ENCODE measurements at places on chromosomes 6 and 20.

DNA sequence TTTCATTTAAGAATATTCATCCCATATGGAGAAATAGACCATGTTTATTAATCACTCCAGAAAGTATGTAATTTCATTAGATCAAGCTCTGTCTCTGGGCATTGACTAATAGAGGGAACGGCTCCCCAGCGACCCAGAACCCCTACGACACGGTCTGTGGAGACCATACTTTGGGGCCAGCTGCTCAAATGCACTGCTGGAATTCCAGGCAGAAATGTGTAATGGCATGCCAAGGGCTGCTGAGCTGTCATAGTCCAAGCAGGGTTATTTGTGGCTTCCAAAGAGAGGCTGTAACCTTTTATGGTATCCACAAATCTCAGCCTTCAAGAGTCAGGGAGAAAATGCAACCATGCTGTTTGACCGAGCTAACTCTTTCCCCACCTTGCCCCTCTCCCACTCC lies 755.8 kb downstream of the DHX35 start:
- no peak for DNase-seq

- peak; percentile 61 for DNase-seq
These were observed 12.2 kb downstream of the NCOA7 start for GRCh38 chr6:125802943-125803377.

GRCh38 chr6:91281901-91282300 lies 695.0 kb upstream of the MAP3K7 start:
- no peak for DNase-seq

- no peak for DNase-seq
These were observed 3.0 kb downstream of the FAM209A start for GRCh38 chr20:56527521-56527920.

GRCh38 chr6:108052706-108053105 lies 21.8 kb downstream of the OSTM1 start:
- DNase-seq, result no peak

DNA sequence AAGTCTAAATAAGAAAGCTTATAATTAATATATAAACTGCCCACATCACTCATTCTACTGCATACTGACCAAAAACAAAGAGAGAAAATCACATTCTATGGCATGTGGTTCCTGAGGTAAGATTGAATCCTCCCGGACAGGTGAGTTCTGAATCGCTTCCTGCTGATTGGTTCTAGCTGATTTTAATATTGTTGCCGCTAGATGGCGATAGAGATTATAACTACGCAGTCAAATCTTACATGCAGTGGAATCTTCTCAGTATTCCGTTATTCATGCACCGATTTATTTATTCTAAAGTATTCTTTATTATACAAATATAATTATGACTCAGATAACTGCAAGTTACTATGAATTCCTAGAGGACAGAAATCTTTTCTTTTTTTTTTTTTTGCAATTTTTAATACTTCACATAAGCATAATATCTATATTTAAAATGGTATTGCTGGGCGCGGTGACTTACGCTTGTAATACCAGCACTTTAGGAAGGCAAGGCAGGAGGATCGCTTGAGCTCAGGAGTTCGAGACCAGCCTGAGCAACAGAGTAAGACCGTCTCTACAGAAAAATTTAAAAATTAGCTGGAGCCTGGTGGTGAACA lies 24.2 kb upstream of the TMX4 start:
- DNase-seq, result peak; percentile 67

DNA sequence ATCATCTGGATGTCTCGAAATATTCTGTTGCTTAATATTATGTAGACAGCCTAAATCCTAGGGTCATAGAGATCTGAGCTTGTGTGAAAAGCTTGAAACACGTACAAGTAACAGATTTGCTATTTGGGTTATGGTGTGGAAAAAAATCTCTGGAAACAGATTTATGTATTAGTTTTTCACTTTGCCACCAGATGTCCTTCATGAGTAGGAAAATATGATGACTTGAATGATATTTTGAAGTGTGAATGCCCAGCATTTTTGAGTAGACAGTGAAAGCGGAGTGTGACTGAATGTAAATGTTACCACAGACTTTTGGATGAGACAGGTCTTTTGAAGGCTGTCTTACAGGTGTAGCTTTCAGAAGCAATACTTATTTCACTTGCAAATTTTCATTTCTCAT lies 4.2 kb upstream of the BMP6 start:
- DNase-seq, result peak; percentile 59

- peak; percentile 71 for DNase-seq
These were observed 58.7 kb downstream of the BCKDHB start for GRCh38 chr6:80165143-80165542.

- peak; percentile 12 for DNase-seq
These were observed 96.1 kb downstream of the NUS1 start for GRCh38 chr6:117771403-117771802.

DNA sequence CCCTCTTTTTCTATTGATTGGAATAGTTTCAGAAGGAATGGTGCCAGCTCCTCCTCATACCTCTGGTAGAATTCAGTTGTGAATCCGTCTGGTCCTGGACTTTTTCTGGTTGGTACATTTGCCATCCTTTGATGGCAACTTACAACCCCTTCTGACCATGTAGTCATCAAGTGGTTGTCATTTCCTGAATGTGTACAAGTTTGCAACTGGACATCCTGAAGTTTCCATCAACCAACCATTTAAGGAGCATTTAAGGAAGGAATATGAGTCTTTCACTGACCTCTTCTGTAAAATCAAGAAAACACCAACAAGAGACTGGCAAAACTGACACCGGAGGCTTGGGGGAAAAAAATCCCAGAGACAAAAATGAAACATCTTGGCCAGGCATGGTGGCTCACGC lies 97.4 kb downstream of the RIN2 start:
- DNase-seq, result no peak

DNA sequence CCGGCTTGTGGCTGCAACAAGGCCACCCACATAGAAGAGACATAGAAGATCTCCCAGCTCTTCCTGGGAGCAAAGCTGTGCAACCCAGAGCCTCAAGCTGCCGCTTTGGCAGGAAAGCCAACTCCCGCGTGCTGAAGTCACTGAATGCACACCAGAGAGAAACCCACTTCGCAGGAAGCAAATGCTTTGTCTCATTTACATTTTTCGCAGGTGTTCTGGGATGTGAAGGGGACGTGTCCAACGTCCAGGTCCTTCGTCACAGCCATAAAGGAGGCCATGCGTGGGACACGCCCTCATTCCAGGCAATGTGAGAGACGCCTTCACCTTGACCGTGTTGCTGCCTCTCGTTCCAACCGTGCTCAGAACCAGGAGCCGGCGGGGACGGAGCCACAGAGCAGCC lies 24.4 kb downstream of the KCNQ2 start:
- no peak for DNase-seq

GRCh38 chr20:57804470-57805250 lies 94.8 kb upstream of the PMEPA1 start:
- no peak for DNase-seq

- peak; percentile 4 for DNase-seq
These were observed 863.1 kb downstream of the MAFB start for GRCh38 chr20:39825950-39826349.

DNA sequence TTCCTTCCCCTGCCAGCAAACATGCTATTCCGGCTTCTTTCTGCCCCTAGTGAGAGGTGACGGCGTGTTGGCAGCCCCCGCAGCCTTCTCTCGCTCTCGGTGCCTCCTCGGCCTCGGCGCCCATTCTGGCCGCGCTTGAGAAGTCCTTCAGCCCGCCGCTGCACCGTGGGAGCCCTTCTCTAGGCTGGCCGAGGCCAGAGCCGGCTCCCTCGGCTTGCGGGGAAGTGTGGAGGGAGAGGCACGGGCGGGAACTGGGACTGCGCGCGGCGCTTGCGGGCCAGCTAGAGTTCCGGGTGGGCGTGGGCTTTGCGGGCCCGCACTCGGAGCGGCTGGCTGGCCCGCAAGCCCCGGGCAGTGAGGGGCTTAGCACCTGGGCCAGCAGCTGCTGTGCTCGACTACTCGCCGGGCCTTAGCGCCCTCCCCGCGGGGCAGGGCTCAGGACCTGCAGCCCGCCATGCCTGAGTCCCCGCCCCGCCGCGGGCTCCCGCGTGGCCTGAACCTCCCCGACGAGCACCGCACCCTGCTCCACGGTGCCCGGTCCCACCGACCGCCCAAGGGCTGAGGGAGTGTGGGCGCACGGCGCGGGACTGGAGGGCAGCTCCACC lies 20.0 kb upstream of the PXDC1 start:
- no peak for DNase-seq

DNA sequence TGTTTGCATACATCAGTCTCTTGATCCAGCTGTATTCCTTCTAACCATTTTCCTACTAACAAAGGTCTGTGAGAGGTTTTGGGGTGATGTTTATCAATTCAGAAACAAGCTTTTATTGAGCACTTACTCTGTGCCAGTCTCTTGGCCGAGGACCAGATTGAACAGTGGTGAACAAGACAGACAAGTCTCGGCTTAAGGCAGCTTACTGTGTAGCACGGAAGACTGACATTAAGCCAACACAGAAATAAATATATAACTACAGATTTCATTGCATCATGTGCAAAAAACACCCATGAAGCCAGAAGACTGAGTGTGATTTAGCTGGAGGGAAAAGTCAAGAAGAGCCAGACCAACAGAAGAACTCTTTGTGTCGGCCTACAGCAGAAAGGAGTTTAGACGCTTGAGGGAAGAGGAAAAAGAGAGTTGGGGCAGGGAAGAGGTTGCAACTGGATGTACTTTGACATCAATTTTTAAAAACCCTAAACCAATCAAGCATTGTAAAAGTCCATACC lies 549.6 kb upstream of the CITED2 start:
- no peak for DNase-seq

- peak; percentile 51 for DNase-seq
These were observed 86.3 kb downstream of the ERMARD start for GRCh38 chr6:169837529-169838250.

DNA sequence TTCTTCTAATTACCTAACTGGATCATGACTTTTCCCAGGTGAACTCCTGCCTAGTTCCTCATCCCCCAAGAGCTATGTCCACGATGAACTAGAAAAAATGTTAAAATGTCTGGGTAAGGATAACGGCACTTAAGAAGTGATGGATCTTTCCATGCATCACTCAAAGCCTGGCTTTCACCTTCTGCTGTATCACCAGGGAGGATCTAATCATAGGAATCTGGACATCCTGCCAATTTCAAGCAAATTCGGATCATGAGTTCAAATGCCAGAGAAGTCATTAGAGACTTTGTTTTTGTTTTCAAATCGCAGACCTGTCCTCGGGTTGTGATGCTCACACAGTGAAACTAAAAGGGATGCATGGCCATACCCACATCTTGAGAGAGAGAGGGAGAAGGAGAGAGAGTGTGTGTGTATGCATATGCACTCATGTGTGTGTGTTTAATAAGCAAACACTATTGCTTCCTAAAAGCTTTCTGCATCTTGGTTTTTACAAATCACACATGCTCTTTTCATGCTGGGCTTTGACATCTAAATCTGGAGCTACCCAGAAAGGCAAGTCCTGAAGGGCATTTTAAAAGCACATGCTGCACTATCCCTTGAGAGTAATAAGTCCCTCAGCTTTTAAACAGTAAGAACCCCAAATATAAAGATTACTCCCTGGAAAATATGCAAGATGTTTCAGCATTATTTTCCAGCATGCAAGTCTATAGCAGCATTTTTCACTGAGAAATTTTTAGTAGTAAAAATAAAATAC lies 524.6 kb upstream of the NOX3 start:
- DNase-seq, result no peak

DNA sequence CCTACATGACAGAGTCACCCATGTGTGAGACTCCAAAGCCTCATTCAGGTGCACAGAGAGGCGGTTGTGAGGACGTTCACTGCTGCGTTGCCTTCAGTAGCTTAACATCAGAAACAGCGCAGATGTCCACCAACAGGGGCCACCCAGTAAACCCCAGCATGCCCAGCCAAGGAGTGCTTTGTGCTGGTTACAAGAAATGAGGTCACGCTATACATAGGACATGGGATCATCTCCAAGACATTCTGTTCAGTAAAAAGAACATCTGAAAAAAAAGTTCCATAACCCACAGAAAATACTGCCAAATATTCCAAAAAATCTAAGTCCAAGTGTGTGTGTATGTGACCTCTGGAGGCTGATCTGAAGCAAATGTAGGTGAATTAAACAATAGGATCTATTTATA lies 16.0 kb downstream of the SLC52A3 start:
- no peak for DNase-seq

DNA sequence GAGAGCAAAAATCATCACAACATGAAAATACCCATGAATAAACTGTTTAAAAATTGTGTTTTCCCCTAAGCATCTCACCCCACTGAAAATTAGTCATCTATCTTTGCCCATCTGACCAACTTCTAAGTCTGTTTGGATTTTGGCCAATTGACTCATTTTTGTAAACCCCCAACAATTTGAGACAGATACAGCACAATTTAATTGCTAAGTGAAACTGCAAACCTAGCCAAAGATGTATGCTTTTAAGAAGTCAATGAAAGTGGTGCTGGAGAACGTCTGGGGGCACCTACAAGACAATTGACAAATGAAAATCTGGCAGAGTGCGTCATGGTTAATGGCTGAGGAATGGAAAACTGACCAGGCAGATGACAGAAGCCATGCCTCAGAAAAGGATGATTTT lies 30.9 kb upstream of the SLC24A3 start:
- no peak for DNase-seq

DNA sequence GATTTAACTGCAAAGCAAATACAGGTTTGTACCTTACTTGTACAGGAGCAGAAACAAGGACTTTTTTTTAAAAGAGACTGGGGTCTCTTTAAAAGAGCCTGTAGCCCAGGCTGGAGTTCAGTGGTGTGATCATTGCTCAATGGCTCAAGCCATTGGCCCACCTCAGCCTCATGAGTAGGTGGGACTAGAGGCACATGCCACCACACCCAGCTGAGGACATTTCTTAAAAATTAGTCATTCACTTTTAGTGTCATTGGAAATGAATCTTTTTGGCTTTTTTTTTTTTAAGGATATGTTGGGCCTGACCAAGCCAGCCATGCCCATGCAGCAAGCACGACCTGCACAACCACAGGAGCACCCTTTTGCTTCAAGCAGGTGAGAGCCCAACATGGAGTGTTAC lies 16.9 kb downstream of the SEC23B start:
- DNase-seq, result no peak

GRCh38 chr20:12965212-12965869 lies 43.4 kb upstream of the SPTLC3 start:
- DNase-seq, result no peak

DNA sequence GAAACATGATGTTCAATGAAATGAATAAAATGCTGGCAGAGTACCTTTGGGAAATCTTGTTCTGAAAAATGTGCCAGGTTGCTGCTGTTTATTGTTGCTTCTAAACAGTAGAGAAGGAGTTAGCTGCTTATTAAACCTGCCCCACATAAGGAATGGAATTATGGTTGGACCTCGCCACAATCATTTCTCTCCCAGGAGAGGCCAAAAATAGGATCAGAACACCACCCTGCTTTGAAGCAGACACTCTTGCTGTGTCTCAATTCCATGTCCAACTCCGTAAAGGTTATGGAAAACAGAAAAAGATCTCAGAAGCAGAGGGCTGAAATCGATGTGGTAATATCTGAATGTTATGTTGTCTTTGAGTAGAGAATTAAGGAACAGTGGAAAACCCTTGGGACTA lies 27.9 kb downstream of the AFG1L start:
- no peak for DNase-seq

DNA sequence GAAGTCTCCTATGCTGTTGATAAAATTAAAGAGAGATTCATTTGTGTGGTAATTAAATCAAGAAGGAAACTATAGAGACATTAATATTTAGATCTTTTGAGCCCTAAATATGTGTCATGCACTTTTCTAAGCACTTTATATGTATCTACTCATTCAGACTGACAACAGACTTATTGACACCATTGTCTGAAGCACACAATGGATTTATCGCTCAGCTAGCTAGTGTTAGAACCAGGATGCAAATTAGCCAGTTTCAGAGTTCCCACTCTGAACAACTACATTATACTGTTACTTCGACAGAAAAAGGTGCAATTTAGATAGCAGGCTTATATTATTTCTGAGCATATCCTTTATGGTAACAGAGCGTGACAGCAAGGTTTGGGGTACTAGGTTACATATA lies 27.7 kb upstream of the KIAA0408 start:
- no peak for DNase-seq
